ENCODE measurements at places on chromosomes 6 and 20.

DNA sequence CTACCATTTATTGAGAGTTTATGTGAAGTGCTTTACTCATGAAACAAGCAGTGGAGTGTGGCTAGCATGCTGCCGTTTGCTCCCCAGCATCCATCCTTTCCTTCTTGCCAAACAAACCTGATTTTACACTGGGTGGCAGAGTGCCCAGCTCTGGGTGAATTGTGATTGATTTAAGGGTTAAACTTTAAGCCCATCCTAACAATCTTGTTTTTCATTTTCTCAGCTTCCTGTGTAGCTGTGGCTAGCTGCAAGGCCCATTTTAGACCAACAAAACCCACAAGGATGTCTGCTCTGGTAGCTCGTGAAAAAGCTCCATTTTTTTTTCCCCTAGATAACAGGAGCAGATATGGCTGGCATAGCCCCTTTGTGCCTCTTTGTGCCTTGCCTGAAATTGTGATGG is 77.7 kb upstream of the KCNG1 start:
- DNase-seq, result no peak

DNA sequence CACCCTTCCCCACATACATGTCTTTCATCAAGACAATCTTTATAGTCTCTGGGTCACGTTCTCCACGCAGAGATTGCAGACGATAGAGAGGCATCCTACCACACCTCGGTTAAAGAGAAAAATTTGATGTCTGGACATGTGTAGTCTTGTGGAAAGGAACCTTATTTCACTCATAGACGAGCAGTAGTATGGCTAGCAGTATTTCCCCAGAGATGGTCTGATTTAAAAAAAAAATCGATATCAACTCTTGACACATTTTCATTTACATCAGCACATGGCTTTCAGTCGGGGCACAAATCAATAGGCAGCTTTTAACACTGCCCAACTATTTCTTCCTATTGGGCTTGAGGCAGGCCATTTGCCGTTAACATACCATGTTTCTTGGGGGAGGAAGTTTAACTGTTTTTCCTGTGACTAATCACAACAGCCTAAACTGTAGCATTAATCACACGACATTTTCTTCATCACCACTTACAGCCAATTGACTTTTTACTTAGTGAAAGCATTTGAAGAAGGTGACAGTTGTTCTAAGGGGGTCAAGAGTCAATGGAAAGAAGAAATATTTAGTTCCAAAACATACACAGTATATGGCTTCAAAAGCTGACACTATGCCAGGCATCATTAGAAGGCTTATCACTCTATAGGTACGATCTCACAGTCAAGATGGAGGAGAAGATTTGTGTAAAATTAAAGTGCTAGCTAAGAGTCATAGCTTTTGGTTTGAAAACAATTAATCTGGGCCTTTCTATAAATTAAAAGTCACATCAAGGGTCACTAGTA is 129.5 kb upstream of the HDAC2 start:
- no peak for DNase-seq

DNA sequence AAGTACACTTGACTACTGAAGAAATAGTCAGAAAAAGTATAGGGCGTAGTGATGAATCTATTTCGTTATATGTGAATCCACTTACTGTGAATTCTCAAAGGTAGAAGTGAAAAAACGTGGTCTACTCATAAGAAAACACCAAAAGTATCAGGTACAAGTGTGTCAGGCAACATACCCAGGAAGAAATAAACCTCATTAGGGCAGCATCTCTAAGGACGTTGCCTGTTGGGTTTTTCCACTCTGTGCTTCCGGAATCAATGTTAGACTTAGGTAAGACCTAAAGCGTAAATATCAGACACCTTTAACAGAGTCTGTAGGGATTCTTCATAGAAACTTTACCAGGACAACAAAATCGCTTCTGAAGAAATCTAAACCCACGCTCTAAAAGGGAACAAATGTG is 607.2 kb upstream of the EPHA7 start:
- DNase-seq, result no peak

- no peak for DNase-seq
Observed at GRCh38 chr20:14051454-14051853, 56.1 kb downstream of the MACROD2 start.

- DNase-seq, result no peak
Observed at GRCh38 chr6:112990971-112991370, 643.8 kb downstream of the RFPL4B start.

GRCh38 chr6:143774347-143774746 is 68.8 kb upstream of the LTV1 start:
- no peak for DNase-seq

- no peak for DNase-seq
Observed at GRCh38 chr6:137414599-137414998, 79.6 kb downstream of the OLIG3 start.
